ENCODE measurements at places on chromosomes 7 and 10.
A peak's percentile ranks its signal among the peaks of the same experiment; 100 is the strongest.

GRCh38 chr10:71522442-71523144 is 125.9 kb downstream of the CDH23 start:
- no peak for DNase-seq

- no peak for DNase-seq
Observed at GRCh38 chr7:140923358-140924006, 1.2 kb downstream of the BRAF start.

DNA sequence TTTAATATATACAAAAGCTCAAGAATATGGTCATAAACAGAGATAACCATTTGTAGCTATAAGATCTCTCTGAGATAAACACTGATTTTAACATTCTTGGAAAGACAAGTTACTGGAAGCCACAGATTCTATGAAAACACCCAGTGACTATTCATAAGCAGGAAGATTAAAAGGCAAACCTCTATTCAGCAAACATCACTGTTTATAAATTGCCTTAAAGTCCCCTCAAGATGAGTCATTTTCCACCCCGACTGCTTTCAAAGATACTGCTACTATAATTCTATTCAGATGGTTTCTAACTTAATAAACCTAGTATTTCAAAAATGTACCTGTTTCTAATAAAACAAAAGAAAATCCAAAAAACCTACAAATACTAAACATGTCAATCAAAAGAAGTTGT is 21.0 kb downstream of the TM9SF3 start:
- no peak for DNase-seq

DNA sequence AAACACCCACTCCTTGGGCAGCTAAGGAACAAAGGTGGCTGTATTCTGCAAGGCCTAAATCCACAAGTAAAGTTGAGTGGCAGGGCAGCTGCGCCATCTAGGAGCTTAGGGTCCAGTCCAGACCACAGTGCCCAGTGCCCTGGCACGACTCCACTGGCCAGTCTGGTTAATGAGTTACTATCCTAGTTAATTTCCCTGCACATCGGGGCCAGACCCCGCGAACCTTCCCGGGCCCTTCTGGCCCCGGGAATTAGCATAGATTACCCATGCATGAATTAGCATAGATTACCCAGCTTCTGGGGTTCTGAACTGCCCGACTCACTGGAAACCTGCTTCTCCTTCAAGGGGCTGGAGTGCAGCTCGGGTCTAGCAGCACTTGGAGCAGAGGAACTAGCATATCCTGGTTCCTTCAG is 3.2 kb upstream of the EMX2 start:
- DNase-seq: peak; percentile 37

DNA sequence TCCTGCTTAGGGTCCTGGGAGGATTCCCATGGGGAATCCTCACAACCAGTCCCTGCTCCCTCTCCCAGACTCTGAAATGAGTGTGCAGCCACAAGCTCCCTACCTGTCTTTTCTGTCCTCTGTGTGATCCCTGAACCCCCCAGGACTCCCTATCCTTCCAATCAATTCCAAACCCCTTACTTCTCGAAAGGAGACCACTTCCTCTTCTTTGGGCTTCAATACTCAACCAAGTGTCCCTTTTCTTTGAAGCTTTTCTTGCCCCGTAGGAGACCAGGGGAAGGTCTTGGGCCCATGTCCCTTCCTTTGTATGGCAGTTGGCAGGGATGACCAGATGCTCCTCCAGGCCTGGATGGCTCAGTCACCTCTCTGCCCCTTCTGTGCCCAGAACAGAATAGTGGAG is 1.7 kb downstream of the AEBP1 start:
- no peak for DNase-seq

- peak; percentile 78 for DNase-seq
Observed at GRCh38 chr7:10122551-10123100, 851.0 kb upstream of the PHF14 start.

DNA sequence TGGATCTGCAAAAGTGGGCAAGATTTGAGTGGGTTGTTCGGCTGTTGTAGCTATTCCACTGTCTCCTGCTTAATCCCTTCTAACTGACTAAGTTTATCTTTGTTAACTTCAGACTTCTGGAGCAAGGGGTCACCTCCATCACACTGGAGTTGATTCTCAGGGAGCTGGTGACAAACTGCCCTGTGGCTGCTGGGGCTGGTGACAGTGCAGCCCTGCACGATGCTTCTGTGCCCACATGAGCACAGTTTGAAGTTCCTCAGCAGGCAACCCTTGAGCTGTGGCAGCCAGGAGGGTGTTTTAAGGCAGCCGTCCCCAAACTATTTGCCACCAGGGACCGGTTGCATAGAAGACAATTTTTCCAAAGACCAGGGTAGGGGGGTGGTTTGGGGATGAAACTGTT is 40.5 kb downstream of the ADRB1 start:
- DNase-seq: no peak

DNA sequence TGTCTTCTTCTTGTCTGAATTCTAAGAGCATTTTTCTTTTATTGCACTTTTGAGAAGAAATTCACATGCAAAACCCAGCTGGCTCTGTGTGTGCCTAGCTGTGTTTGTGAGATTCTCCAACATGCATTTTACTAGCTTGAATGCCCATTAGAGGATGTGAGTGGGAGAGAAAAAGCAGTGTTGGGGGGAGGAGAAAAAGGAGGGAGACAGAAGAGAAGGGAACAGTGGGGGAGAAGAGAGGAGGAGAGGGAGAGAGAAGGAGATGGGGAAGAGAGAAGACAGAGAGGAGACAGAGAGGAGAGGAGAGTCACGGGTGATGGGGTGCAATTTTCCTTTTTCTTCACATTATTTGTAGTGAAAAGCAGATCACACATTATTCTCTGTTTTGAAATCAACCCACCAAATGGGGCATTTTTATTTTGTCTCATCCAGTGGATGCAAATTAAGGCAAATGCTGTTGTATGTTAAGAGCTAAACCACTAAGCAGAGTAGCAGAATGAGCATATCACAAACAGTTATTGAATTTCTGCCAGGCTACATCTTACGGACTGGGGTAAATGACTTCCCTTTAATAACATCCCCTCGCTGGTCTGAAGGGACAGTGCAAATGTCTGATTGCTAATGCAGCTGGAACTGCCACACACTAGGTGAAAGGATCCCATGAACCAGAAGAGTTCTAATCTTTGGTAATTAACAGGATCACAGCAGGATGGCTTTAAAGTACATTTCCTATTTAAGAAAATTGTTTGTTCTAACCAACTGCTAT is 849 bp downstream of the LRRN3 start:
- DNase-seq: peak; percentile 72

GRCh38 chr7:149771720-149772240 is 1.6 kb downstream of the ZNF467 start:
- peak; percentile 90 for DNase-seq

- no peak for DNase-seq
Observed at GRCh38 chr10:91613411-91614187, 19.3 kb downstream of the PPP1R3C start.

- no peak for DNase-seq
Observed at GRCh38 chr10:33596422-33596821, 262.0 kb upstream of the NRP1 start.

GRCh38 chr10:865924-866576 is 65.5 kb downstream of the LARP4B start:
- no peak for DNase-seq

GRCh38 chr10:26566525-26567350 is 128.6 kb downstream of the APBB1IP start:
- DNase-seq: peak; percentile 32

- DNase-seq: no peak
Observed at GRCh38 chr10:112954974-112955581, 5.0 kb downstream of the TCF7L2 start.

- no peak for DNase-seq
Observed at GRCh38 chr7:127154958-127155357, 97.8 kb downstream of the GRM8 start.

DNA sequence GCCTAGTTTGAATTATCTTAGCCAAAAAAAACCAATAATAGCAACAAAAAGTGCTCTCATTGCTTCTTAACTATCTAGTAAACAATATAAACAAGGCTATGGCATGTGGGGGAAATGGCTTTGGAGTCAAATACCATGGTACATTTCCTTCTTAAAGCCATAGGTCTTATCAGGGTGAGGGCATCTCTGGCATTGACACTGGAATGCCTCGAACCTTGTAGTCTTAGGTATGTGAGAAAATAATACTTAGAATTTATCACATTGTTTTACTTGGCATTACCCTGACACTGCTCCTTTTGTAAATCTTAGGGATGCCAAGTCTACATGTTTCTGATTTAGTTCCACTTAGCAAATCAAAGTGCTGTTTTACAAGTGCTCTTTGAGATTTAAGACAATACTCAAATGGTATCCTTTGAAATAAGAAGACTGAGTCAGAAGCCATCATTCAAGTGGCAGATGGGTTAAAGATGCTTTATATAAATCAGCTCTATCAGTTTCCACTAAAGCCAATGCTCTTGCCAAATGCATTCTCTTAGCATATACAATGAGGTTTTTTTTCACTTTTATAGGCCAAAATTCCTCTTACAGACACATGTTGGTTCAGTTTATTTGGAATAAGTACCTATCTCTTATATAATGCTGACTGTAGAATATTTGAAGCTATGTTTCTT is 155.2 kb downstream of the HPSE2 start:
- DNase-seq: no peak

GRCh38 chr10:124194199-124194824 is 100.9 kb upstream of the CHST15 start:
- DNase-seq: no peak

- no peak for DNase-seq
Observed at GRCh38 chr7:19024261-19024660, 93.2 kb downstream of the TWIST1 start.

GRCh38 chr7:134742688-134743350 is 36.6 kb upstream of the CALD1 start:
- no peak for DNase-seq

- DNase-seq: no peak
Observed at GRCh38 chr7:18196638-18197037, 169.0 kb upstream of the PRPS1L1 start.

DNA sequence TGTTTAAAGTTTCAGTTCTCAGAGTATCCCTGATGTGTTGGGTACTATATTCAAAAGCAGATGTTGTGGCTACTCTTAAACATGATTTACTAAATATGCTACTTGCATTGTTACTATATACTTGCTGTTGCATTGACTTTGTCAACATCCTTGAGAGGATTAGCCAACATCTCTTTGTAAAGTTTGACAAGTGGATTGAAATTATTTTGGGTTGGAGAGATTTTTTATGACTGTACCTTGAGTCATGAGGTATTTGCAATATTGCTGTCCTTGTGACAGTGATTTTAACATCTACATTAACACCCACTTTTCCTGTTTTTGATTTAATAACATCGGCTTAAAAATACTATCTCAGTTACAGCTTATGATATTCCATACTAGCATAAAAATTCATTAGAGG is 31.9 kb downstream of the MRC1 start:
- DNase-seq: no peak

- no peak for DNase-seq
Observed at GRCh38 chr7:24922099-24922773, 57.7 kb downstream of the OSBPL3 start.

- DNase-seq: no peak
Observed at GRCh38 chr10:57506414-57507094, 761.1 kb downstream of the IPMK start.

GRCh38 chr7:44310221-44310848 is 15.1 kb downstream of the CAMK2B start:
- DNase-seq: no peak

GRCh38 chr7:91852263-91852741 is 28.2 kb downstream of the MTERF1 start:
- no peak for DNase-seq

GRCh38 chr7:1624999-1625927 is 44.8 kb upstream of the ELFN1 start:
- no peak for DNase-seq

GRCh38 chr7:80678707-80679106 is 40.3 kb downstream of the CD36 start:
- no peak for DNase-seq

DNA sequence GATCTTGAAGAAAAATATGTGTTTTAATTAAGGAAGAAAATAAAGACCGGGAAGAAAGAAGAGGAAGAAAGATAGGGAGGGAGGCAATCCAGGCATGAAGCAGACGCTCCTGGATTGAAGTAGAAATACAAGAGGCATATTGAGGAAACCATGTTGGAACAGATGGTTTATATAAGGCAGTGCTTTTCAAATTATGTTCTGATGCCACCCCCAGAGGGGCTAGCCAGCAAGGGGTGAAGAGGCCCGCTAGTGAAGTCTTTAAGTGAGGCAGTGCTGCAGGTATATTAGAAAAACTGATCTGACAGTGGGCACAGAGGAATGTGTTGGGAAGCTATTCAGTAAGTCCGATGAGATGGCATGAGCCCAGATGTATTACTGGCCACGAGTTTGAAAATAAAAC is 40.1 kb downstream of the REEP3 start:
- DNase-seq: no peak

- DNase-seq: peak; percentile 8
Observed at GRCh38 chr10:108877095-108877561, 1046.2 kb downstream of the XPNPEP1 start.

DNA sequence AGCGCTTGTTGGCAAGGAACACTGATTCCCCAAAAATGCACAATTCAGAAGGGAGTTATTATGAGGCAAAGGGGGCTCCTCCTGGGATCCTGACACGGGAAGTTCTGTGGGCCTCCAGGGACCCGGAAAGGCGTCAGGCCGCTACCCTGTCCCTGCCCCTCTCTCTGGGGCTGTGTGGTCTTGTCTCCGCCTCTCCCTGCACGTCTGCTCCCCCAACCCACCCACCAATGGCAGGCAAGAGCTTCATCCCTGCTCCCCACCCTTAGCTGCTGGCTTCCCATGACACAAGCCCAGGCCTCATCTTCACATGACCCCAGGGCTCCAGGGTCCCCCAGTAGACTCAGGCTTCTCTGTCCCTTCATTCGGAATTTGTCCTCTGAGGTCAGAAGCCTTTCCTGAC is 31.0 kb upstream of the ADRB1 start:
- no peak for DNase-seq

DNA sequence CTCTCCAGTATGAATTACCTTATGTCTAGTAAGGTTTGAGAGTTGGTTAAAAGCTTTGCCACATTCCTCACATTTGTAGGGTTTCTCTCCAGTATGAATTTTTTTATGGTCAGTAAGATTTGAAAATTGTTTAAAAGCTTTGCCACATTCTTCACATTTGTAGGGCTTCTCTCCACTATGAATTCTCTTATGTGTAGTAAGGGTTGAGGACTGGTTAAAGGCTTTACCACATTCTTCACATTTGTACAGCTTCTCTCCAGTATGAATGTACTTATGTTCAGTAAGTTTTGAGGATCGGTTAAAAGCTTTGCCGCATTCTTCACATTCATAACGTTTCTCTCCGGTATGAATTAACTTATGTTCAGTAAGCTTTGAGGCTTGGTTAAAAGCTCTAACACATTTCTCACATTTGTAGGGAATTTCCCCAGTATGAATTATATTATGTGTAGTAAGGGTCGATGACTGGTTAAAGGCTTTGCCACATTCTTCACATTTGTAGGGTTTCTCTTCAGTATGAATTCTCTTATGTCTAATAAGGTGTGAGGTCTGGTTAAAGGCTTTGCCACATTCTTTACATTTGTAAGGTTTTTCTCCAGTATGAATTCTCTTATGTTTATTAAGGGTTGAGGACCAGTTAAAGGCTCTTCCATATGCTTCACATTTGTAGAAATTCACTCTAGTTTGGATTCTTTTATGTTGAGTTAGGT is 12.2 kb downstream of the ZNF117 start:
- no peak for DNase-seq
